HT1080 (cell line): ENCODE measurements at places on chromosomes 12 and 14.
A peak's percentile ranks its signal among the peaks of the same experiment; 100 is the strongest.

DNA sequence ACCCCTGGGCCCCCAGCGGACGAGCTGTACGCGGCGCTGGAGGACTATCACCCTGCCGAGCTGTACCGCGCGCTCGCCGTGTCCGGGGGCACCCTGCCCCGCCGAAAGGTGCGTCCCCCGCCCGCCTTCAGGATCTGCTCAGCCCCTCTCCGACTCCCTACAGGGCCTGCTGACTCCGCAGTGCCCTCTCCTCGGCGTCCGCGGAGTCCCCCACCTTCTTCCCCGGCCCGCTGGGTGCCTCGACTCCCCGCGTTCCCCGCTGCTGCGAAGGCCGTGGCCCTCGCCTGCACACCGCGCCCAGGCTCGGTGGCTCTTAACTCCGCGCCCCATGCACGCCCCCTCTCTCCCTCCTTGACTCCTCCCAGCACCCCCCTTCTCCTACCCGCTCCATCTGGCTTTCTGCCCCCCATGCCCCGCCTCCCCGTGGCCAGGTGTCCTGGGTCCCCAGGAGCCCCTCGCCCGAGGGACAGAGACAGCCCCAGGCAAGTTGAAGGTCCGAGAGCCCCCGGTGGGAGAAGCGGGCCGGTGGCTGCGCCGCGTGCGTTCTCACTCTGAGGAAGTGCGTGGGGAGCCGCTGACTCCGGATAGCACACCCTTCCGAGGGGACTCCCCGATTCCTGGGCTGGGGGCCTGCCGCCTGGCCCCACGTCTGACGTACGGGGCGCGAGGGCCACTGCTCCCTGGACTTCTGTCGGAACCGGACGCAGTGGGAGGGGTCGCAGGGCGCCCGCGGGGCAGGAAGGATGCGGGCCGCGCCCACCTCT lies 594 bp downstream of the TAMALIN start:
- DNase-seq: no peak

DNA sequence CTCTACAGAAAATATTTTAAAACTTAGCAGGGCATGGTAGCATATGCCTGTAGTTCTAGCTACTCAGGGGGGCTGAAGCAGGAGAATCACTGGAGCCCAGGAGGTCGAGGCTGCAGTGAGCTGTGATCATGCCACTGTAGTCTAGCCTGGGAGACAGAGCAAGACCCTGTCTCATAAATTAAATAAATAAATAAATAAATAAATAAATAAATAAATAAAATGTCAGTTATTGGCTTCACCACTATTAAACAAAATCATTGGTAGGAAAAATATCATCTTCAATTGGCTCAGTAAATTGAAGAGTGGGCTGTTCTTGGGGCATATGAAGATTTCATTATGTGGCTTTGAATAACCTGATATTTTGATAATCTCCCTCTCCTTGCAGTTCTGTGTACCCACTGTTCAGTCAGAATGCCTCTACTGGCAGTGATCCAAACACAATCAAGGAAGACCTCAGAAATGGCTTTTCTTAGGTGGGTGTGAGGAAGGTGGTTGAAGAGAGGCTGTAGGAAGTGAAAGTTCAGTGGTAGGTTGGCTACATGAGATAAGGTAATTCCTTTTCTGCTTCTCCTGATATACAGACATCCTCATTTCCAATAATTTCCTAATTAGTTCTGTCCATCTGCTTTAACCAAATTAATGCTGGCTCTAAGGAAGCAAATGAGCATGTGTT lies 175.8 kb downstream of the MSRB3 start:
- DNase-seq: no peak

DNA sequence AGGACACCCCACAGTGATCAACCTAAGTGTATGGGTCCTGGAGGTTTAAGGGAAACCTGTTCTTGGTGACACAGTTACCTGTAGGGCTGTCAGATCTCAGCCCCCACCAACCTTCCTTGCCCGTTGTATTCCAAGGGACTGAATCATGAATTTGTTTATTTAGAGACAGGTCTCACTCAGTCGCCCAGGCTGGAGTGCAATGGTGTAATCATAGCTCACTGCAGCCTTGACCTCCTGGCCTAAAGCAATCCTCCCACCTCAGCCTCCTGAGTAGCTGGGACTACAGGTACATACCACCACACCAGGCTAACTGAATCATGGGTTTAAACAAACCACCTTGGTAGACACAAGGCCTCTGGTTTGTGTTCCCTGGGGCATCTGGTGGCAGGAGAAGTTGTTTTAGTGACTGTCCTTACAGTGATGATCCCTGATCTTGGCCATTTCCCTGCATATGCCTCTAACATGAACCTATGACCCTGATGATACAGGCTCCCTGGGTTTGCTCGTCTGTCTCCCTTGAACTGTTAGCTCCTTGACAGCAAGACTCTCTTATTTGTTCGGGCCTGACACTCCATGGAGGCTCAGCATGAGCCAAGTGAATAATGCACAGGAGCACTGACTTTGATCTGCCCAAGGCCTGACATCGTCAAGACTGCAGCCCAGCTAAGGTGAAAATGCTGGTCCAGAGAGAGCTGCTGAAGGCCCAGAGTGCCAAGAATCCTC lies 47.9 kb downstream of the PITPNM2 start:
- no peak for DNase-seq

GRCh38 chr12:122989225-122989839 lies 8.9 kb downstream of the ARL6IP4 start:
- DNase-seq: no peak

DNA sequence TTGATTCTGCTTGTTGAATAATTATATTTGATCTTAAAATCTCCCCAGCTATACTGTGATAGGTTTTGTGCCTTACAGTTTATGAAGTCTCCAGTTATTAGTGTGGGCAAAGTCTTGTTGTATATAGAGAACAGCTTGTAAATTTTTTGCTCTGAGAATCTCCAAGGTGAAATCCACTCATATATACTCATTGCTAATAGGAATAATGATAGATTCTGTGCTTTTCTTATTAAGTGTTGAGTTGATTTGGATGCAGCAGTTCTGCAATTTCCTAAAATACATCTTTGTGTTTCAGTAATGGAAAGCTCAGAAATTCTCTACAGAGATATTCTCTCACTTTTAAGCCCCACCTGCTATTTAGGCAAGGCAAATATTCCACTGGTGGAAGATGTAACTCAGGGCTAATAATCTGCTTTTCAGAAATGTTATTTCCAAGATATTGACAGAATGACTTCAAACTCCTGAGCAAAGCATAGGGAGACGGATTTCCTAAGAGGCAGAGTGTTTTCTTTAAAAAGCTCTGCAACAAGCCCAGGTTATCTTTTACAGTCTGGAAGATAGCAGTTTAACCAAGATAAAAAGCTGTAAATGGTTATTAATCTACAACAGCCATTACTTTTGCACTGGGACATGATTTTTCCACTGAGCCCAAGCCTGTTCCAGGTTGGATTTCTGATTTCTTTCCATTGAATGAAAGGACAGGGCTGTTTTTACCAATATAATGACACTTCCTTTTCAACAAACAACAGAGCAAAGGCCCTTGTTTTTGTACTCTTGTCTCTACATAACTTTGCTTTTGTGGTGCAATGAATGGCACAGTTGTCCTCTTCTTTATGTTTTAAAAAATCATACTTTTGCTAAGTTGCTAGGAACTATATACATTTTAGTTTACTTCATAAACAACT lies 239.9 kb upstream of the ATP2B1 start:
- DNase-seq: no peak

DNA sequence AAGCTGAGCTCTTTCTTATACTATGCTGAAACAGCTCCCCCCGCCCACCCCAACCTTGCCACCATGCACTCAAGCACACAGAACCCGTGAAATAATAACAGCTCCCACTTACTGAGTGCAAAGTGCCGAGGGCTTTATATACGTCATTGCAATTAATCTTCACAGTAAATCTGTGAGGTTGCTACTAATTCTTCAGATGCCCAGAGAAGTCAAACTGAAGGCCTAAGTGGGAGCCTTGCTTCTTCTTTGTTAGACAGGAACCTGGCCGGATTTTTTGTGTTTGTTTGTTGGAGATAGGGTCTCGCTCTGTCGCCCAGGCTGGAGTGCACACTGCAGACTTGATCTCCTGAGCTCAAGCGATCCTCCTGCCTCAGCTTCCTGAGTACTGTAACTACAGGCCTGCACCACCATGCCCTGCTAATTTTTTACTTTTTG lies 34.0 kb downstream of the VCPKMT start:
- no peak for DNase-seq

DNA sequence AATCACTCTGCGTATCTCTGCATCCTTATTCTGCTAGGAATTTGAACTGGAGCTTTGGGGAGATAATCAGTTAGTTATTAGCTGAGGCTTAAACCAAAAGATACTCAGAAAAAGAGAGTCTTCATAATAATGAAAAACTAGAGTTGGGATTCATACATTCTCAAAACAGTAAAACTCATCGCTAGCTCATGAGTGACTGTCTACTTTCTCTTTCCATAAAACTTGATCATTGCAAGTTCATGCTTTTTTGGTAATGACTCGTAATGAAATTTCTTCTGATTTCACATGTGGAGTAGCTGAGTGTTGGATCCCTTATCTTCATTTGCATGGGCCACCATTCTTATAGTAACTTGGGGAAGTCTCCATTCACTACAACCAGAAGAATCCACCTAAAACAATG lies 397.7 kb downstream of the PDZRN4 start:
- DNase-seq: no peak

DNA sequence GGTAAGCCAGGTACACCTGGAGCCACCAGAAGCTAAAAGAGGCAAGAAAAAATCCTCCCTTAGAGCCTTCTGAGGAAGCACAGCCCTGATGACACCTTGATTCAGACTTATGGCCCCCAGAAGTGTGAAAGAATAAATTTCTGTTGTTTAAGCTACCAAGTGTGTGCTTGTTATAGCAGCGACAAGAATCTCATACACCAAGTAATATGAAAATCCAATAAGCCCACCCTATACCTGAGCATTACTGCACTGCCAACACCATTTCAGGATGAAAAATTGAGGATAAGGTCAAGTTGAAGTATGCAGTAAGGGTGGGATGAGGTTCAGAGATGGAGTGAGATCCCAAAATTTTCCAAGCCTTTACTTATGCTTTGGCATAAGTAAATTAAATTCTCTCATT lies 163.6 kb upstream of the CCDC196 start:
- DNase-seq: no peak

GRCh38 chr14:61616524-61617185 lies 78.7 kb upstream of the HIF1A start:
- peak; percentile 70 for DNase-seq

GRCh38 chr12:108820707-108821406 lies 36.5 kb downstream of the SSH1 start:
- no peak for DNase-seq

GRCh38 chr12:106235770-106236169 lies 12.1 kb downstream of the CKAP4 start:
- DNase-seq: no peak
